Mammary epithelial cell (primary cell): ENCODE measurements at places on chromosomes 1 and 21. TPM values are rescaled to one million over a fixed set of nuclear protein-coding genes. Genes with fewer than 3 reads are reported as not detected.

DNA sequence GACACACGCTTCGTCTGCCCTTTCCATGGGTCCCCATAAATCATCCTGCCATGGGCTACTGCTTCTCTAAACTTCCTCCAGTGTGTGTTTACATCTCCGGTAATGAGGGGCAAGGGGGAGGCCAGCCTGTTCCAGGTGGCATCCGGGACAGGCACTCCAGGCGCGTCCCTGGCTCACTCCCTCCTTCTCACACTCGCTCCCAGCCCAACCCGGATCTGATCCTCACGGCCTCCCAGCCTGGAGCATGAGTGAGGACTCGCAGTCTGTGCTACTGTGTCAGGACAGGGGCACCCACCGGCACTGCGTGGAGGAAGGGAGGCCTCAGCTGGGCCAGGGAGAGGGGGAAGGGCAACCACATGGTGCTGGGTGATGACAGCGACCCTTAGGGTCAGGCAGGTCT, 225.4 kb downstream of the TRABD2B start:
- DNase-seq, result no peak

DNA sequence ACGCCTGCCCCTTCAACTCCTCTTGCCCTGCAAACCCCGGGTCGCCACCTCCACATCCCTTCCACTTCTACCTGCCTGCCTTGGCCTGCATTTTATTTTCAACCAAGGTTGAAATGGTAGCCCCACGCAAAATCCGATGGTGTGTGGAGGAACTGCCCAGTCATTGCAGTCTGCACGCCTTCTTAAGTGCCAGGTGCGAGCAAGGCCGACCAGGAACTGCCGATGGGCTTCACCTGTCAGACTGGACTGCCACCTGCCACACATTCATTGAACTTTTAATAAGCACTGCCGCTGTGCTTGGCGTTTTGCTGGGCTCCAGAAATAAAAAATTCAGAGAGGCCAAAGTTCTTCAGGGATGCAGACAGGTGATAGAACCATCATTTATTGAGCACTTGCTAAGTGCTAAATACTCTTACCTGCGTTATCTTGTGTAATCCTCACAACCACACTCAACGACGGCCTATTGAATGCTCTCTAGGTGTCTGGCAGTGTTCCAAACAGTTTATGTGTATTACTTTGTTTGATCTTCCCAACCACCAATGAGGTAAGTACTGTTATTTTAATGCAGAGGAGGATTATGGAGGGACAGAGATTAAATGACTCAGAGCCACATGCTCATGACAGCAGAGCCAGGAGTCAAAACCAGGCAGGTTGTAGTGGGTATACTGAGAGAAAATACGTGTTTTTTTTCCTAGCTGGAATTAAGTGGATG, 36.2 kb downstream of the CACHD1 start:
- peak; percentile 46 for DNase-seq

GRCh38 chr1:115242543-115242942, 95.5 kb downstream of the NGF start:
- no peak for DNase-seq

DNA sequence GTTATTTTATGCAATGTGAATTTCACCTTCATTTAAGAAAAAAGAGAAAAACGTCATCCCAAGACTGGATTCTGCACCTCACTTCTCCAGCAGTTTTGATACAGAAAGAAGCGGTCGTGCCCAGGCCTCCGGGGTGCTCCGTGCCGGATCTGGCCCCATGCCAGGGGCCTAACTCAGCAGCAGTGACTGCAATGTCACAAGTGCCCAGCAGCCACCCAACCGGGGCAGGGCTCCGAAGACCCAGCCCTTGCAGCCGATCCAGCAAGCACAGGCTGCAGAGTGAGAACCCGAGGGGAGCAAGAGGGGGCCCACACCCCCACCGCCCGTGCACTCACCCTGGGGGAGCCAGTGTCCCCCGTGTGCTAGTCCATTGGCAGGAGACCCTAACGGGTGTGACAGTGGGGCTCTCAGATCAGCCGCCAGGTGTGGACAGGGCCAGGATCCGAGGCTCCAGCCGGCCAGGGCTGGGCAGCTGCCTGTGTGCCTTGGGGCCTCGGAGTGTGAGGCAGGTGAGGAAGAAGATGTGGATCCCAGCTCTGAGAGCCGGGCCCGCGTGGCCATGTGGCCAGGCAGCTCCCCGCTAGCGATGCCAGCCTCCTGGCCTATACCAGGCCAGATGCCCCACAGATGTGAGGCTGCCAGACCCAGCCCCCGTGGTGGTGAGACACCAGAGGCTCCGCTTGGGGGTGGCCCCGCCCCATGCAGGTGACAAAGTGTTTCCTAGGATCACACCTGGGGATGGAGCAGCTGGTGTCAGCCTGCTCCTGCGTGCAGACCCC, 60.6 kb downstream of the MEGF6 start:
- DNase-seq, result no peak

DNA sequence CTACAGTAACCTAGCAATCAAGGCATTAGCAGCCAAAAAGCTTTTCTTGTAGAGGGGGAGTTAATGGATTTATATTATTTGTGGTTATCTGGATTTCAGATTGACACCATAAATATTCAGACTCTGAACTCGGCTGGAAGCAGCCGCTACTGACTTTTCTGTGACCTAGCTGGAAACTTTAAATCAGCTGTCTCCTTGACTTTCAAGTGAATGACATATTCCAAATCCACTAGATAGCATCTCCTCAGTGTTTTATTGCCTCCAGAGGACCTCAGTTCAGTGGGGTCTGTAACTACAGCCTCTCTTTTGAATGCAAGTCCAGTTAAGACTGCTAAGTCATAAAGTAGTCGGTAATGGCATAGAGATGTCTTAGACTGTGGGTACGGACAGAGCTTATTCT, 448.5 kb downstream of the NUF2 start:
- no peak for DNase-seq

DNA sequence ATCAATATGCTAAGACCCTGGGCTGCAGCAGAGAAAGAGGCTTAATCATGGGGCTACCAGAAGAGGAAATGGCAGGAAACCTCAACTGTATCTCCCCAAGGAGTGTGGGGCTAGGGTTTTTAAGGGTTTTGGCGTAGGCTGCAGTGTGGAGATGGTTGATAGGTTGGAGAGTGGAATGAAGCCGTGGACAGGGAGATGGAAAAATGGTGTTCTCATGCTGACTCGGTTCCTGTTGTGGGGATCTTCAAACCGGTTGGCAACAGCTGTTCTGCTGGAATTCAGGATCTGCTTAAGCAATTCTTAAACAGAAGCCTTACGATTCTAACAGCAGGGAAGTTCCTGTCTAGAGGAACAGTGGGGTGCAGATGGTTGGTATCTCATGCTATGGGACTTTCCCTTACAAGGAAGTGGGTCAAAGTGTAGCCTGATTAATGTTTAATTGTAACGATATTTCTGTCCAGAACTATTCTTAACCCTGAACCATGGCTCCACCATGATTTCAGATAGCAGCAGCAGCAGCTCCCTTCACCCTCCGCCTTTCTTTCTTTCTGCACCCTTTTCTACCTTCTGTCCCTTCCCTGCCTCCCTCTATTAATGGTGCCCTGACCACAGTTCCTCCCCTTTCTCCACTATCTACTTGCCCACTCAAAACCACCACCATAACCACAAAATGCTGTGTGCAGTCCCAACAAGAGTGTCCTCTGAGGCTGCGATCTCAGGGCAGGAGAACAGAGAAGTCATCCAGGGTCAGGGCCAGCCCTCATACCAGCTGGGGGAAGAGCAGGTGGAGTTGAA, 30.8 kb downstream of the RSPH1 start:
- no peak for DNase-seq

DNA sequence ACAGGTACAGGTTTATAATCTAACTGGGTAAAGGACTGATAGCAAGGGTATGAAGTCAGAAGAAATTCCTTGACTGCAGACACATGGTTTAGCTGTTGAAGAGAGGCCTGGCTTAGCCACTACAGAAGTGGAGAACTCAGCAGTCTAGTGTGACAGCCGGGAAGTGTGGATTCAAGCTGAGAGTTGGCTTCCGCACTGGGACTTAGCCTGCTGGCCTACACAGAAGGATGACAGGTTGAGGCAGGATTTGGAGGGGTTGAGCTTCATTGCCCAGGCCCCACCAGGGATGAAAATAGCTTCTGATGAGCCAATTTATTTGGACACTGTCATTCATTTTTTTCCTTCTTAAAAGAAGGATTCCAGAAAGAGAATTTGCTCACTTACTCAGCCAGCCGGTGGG, 284.4 kb downstream of the PCP4 start:
- no peak for DNase-seq

GRCh38 chr1:9294405-9294773, 1.7 kb downstream of the SPSB1 start:
- peak; percentile 89 for DNase-seq

CELA2A gene
- polyA plus RNA-seq, result not detected

TNFSF18 gene
- 0.07 TPM for polyA plus RNA-seq

MYCL gene
- polyA plus RNA-seq, result 2.3 TPM

KCNJ9 gene
- polyA plus RNA-seq, result not detected

KLF17 gene
- 0.01 TPM for polyA plus RNA-seq

NPR1 gene
- 0.05 TPM for polyA plus RNA-seq

TTC22 gene
- 7.0 TPM for polyA plus RNA-seq

PLA2G2F gene
- 0.05 TPM for polyA plus RNA-seq

FAM131C gene
- 0.60 TPM for polyA plus RNA-seq

SPTA1 gene
- not detected for polyA plus RNA-seq

PLA2G5 gene
- polyA plus RNA-seq, result 0.07 TPM

C4BPA gene
- polyA plus RNA-seq, result not detected
